Fibroblast of lung (primary cell): ENCODE measurements at places on chromosomes 5 and 9. TPM values are rescaled to one million over a fixed set of nuclear protein-coding genes. Genes with fewer than 3 reads are reported as not detected.

The AGXT2 gene
- total RNA-seq, result not detected in 2 replicates

The FOXI1 gene
- not detected in 2 replicates for total RNA-seq

The SGCD gene
- 21.1 and 67.5 TPM in 2 replicates for total RNA-seq

The TUSC1 gene
- 7.9 and 10.5 TPM in 2 replicates for total RNA-seq

The TARS1 gene
- 285 and 368 TPM in 2 replicates for total RNA-seq

The MARCOL gene
- not detected in 2 replicates for total RNA-seq

The CCDC192 gene
- total RNA-seq, result not detected in 2 replicates
